ENCODE measurements at places on chromosomes 1 and 21.

DNA sequence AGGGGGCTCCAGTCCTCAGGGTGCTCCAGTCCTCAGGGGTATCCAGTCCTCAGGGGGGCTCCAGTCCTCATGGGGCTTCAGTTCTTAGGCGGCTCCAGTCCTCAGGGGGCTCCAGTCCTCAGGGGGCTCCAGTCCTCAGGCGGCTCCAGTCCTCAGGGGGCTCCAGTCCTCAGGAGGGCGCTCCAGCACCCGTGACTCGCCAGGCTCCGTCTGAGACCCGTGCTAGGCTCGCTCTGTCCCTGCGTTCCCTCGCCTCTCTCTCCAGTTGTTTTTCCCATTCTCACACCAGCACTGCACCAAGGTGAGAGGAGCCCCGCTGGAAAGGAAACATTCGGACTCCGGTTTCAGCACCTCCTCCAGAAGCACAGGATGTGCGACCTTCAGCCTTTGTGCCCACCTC, 9.4 kb upstream of the OR2M2 start:
- DNase-seq: no peak

DNA sequence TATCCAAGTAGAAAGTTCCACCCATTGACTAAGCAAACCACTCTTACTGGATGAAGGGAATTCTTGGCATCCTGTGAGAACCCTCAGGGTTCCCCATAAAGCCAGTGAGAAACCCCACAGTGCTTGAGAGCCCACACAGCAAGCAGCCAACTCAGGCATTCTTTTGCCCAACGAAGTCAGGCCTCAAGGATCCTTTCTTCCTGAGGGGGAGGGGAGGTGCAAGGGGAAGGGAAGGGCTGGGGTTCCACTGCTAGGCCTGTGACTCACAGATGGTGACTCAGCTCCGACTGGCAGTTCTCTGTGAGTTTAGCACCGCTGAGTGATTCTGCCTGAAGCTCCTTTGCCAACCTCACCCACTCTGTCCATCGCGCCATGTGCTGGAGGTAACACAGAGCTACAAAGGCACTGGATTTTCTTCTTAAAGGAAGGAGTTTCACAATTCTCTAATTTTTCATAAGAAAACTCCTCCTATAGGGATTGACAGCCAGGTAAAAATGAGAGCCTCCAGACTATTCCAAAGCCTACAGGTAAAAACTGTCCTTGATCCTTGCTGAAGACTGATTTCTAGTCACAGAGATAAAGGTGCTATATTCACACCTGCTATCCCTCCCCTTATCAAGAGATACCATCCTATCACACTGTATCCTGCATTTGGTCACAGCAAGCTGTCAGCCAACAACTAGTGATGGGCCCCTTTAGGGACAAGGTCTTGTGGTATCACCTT, 4.8 kb downstream of the ENO1 start:
- DNase-seq: peak; percentile 99

DNA sequence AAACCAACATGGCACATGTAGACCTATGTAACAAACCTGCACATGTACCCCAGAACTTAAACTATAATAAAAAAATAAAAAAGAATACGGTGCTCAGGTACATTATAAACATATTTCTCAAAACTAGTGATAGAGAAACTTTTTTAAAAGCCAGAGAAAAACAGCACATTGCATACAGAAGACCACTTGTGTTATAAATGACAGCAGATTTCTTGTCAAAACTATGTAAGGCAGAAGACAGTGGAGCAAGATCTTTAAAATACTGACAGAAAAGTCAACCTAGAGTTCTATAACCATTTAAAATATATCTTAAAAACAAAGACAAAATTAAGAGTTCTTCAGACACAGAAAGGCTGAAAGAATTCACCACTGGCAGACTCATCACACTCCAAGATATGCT, 144.7 kb downstream of the NEGR1 start:
- DNase-seq: no peak

DNA sequence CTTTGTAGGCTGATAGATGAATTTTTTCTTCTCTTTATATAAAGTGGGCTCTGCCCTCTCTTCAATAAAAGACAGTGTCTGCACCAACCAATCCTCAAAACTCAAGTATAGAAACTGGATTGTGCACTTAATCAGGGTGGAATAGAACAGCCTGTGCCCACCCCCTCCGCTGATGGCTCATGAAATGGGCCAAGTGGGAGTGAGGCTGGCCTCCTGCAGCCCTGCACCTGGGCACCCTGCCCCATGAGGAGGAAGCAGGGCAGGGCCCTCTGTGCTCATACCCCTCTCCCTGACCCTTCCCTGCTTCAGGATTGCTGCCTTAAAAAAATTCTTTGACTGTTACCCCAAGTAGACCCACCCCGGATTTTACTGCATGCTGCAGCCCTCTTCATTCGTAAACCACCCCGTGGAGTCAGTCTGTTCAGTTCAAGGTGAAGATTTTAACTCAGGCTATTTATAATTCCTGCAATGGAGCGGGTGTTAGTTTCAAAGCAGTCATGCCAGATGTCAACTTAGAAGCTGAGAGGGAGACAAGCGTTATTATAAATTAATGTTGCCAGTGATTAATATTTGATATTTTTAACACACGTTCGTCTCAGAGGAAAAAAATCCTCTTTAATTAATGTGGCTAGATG, 15.8 kb downstream of the PROK1 start:
- DNase-seq: no peak

DNA sequence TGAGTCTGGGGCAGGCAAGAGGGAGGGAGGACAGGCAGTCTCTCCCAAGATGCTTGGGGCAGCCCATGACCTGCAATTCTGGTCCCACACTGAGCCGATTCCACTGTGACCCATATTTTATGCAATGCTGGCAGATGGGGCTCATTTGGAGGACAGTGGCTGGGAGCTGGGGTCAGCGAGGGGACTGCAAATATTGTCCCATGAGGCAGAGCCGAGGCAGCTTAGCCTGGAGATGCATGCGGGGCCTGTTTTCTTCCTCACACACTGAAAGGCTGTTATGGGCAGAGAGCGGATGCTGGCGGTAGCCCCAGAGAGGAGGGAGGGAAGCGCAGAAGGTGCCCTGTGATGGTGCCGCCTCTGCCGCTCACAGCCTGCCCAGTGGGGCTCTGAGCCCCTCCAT, 128.5 kb upstream of the POU3F1 start:
- no peak for DNase-seq

DNA sequence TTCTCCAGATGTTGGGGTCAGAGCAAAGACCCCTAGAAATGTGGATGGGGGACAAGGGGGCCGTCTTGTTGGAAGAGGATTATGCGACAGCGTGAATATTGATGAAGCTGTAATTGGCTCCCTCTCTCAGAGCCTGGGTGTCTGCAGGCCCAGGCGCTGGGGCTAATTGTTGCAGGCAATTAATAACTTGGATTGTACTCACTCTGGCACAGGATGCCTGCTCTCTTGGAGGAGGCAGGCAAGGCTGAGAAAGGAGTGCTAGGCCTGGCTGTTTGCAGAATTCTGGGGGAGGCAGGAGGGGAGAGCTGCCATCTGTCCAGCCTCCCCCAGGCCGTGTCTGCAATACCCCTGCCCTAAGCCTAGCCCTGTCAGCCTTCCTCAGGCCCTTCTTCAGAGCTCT, 4.1 kb upstream of the DISP3 start:
- no peak for DNase-seq

GRCh38 chr1:3021233-3021671, at the start of gene ACTRT2:
Gene ACTRT2 (plus strand): TSS chr1:3021467. CDS start chr1:3021687, 220 bp downstream.
- no peak for DNase-seq

DNA sequence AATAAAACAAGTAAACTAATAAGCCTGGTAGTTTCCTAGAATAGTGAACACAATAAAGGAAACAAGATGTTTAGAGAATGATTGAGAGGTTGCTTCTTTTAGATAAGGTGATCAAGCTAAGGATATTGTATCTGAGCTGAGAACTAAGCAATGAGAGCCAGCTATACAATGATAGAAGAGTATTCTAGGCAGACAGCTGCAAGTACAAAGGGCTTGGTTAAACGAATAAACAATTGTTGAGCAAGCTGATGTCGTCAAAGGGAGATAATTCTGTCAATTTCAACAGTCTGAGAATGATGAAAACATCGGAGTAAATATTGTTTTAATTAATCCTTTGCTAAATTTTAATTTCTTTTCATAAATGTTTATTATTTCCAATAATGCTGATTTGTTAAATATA, 5.5 kb upstream of the FH start:
- DNase-seq: no peak

- DNase-seq: no peak
These were observed 4.0 kb upstream of the ELAPOR1 start for GRCh38 chr1:109109906-109110305.

- no peak for DNase-seq
These were observed 222.6 kb downstream of the DNAH14 start for GRCh38 chr1:225152061-225152460.

- no peak for DNase-seq
These were observed 30.0 kb downstream of the CACHD1 start for GRCh38 chr1:64499966-64500365.

GRCh38 chr1:230073371-230074035, 6.5 kb downstream of the GALNT2 start:
- DNase-seq: peak; percentile 85

DNA sequence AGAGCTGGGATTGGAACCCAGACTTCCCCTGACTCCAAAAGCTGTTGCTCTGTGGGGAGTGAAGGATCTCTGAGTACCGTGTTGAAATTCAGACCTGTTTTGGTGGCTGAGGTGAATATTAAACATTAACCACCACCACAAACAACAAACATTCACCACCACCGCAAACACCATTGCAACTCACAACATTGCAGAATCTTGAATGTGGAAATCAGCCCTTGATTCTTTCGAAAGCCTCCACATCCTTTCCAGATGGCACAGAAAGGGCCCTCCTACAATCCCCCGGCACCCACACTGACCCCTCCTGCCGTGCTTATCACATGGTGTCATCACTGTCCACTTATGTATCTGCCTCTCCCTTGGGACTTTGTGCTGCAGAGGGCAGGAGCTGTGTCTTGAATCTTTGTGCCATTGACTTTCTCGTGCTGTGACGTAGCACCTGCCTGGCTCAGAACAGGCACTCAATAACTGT, 1.4 kb downstream of the CDA start:
- peak; percentile 65 for DNase-seq

- DNase-seq: peak; percentile 92
These were observed 47.2 kb downstream of the HSD3B1 start for GRCh38 chr1:119554183-119554582.

- DNase-seq: no peak
These were observed 38.8 kb downstream of the WDR4 start for GRCh38 chr21:42840411-42841155.

- no peak for DNase-seq
These were observed 6.7 kb upstream of the INKA2 start for GRCh38 chr1:111745675-111746613.

GRCh38 chr1:111618081-111618480, 1.5 kb upstream of the RAP1A start:
- DNase-seq: no peak

GRCh38 chr21:44927587-44928461, 7.1 kb upstream of the ITGB2 start:
- peak; percentile 59 for DNase-seq

GRCh38 chr1:21634806-21635535, 34.2 kb downstream of the RAP1GAP start:
- no peak for DNase-seq

DNA sequence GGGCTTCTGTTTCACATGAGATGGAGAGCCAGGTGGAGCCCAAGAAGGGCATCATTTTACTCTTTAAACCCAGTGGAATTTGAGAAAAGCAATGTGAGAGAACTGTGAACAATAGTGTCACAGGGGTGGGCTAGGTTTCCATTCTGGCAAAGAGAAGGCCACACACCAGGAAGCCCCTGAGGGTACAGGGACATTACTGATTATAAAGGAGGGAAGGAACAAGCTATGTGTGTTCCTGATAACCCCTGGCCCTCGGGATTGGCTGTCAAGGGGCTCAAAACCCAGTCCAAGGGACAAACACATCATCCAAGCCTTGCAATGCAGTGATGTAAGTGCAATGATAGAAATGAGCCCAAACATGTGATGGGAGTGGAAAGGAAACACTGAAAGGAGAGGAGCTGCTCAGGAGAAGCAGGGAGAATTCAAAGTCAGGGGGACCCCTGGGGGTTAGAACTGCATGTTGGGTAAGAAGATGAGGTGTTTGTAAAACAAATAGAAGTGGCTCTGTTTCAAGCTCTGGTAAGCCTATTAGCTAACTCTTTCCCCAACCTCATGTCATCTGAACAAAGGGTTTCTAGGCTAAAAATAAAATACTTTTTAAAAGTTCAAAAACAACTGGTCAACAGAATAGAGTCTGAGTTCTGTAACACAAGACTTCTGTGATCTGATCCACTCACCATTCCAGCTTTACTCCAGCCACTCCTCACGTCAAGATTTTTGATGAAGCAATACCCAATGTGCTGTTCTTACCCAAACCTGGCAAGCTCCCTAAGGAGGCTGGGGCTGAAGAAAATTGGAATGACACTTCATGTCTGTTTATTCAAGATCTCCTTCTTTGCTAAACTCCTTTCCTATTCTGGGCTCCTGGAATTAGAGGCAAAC, 51.1 kb upstream of the IL12RB2 start:
- peak; percentile 8 for DNase-seq

GRCh38 chr21:38486221-38486620, 12.1 kb downstream of the ERG start:
- DNase-seq: peak; percentile 73

GRCh38 chr1:51344602-51345299, 14.4 kb upstream of the TTC39A start:
- DNase-seq: no peak
